ENCODE measurements at places on chromosomes 2 and 18.

DNA sequence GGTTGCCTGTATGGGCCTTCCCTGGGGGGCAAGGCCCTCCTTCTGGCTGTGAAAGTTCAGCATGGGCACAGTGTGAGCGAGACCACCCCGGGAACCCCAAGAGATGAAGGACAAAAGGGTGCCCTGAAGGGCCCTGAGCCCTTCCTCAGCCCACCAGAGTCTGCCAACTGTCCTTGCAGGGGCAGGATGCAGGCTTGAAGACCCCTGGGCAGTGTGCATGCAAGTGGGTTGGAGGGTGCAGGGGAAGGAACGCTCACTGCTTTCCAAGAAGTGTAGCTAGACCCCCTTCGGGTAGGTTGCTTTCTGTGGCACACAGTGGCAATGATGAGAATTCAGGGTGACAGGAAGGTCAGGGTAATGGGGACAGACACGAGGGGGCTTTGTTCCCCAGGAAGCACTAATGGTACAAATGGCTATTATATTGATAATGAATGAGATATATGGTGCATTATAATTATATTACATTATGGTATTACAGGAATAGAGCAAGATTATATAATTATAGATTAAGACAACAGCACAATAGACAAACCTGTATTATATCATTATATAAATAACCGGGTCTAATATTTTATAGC, 228.7 kb downstream of the ATAD2B start:
- DNase-seq = no peak

DNA sequence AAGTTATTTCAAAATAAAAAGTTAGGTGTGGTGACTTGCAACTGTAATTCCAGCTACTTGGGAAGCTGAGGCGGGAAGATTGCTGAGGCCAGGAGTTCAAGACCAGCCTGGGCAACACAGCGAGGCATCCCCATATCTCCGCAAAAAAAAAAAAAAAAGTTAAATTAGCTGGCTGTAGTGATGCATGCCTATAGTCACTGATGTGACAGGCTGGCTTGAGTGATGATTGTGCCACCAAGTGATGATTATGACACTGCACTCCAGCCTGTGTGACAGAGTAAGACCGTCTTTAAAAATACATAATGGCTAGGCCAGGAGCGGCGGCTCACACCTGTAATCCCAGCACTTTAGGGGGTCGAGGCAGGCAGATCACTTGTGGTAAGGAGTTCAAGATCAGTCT, 11.5 kb downstream of the SMPD4 start:
- no peak for DNase-seq

GRCh38 chr2:234565842-234566619, 69.2 kb upstream of the ARL4C start:
- DNase-seq = no peak

- no peak for DNase-seq
Measured at GRCh38 chr2:11567631-11568031, 33.8 kb downstream of the GREB1 start.

GRCh38 chr2:218009765-218010139, 7.0 kb upstream of the TNS1 start:
- DNase-seq = no peak
